ENCODE measurements at places on chromosomes 5 and 9. TPM values are rescaled to one million over a fixed set of nuclear protein-coding genes. Genes with fewer than 3 reads are reported as not detected.

Gene NME5
- 5.3 TPM for total RNA-seq

Gene PDLIM4
- 1.7 TPM for total RNA-seq

Gene HTR1A
- total RNA-seq: not detected

Gene BRD3OS
- total RNA-seq: 70.6 TPM

Gene SLC23A1
- total RNA-seq: not detected

Gene CHSY3
- total RNA-seq: 0.76 TPM

Gene TYRP1
- total RNA-seq: not detected

DNA sequence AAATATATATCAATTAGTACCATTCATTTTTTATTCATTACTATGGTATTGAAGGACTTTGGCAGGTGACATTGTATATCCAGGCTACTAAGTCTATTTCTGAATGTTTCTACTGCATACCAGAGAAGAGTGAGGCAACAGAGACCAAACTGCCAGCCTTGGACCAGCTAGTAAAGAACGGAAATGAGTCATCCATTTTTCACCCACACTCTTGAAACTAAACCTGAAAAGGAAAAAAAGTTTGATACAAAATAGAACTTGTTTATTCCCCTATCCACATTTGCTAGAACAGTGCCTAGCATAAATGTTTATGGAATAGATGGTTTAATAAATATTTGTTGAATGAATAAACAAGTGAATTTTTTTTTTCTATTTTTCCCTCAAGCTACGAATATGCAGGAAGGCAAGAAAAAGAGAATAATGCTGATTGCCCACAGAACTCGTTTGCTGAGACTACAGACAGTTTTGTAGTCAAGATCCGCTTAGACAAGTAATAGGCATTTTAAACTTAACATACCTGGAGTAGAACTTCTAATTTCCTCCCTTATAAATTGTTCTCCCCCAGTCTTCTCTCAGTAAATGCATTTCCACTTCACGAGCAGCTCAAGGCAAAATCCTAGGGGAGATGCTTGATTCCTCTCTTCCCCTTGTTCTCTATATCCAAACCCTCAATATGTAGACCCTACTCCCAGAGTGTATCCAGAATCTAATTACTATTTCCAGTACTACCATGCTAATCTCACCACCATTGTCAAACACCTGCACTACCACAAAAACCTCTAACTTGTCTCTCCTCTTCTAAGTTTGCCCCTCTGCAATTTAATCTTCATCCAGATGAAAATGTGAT is 146.2 kb upstream of the RASA1 start:
- H3K36me3 ChIP-seq: no peaks in the 10 kb centered on the region
- H3K4me1 ChIP-seq: no peaks in the 10 kb centered on the region
- H3K27ac ChIP-seq: no peak overlapping the region
- no peaks in the 10 kb centered on the region for H3K27me3 ChIP-seq

DNA sequence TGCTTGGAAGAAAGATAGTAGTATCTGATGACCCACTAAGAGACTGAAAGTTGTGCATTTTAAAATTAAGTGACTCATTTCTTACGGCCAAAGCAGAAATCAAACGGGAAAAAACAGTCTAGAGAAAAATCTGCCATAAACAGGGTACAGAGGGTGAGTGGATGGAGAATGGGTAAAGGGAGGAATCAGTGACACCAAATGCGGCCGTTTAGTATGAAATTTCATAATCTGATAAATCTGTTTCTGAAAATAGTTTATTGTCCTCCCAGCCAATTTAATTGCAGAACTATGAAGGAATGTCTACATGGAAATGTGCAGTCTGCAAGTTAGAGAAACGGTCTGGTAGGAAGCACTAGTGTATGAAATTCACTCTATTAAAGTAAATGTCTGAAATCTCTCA is 39.5 kb downstream of the ADAMTS12 start:
- no peaks in the 10 kb centered on the region for H3K36me3 ChIP-seq
- H3K4me1 ChIP-seq: no peaks in the 10 kb centered on the region
- peak overlapping the region; percentile 70 for H3K27ac ChIP-seq
- no peak for DNase-seq
- no peak overlapping the region for H3K4me3 ChIP-seq
- H3K27me3 ChIP-seq: no peaks in the 10 kb centered on the region

DNA sequence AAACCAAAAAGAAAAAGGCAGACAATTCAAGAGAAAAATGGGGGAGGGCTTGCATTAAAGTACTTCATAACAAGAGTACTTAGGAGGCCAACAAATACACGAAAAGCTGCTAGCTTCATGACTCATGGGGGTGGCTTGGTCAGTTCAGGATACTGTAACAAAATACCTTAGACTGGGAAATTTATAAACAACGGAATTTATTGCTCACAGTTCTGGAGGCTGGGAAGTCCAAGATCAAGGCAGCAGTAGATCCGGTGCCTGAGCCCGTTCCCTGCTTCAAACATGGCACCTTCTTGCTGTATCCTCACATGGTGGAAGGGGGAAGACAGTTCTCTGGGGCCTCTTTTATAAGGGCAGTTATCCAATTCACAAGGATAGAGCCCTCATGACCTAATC is 111.4 kb downstream of the C9orf50 start:
- no peaks in the 10 kb centered on the region for H3K36me3 ChIP-seq
- no peak overlapping the region for H3K4me3 ChIP-seq
- no peak overlapping the region for H3K27ac ChIP-seq
- DNase-seq: no peak
- no peaks in the 10 kb centered on the region for H3K27me3 ChIP-seq

GRCh38 chr9:136787690-136788400 is 3.3 kb upstream of the TMEM141 start:
- no peaks in the 10 kb centered on the region for H3K36me3 ChIP-seq
- no peak overlapping the region for H3K27ac ChIP-seq
- no peaks in the 10 kb centered on the region for H3K27me3 ChIP-seq
- peaks cover 5% of the 10 kb centered on the region for H3K4me1 ChIP-seq
- peak; percentile 64 for DNase-seq
- no peak overlapping the region for H3K4me3 ChIP-seq

GRCh38 chr5:176429972-176430371 is 13.6 kb upstream of the CLTB start:
- H3K27me3 ChIP-seq: no peaks in the 10 kb centered on the region
- H3K4me3 ChIP-seq: no peak overlapping the region
- H3K36me3 ChIP-seq: no peaks in the 10 kb centered on the region
- H3K27ac ChIP-seq: no peak overlapping the region

- no peak overlapping the region for H3K27ac ChIP-seq
- no peak for DNase-seq
- no peaks in the 10 kb centered on the region for H3K27me3 ChIP-seq
- H3K4me1 ChIP-seq: peaks cover 19% of the 10 kb centered on the region
- H3K36me3 ChIP-seq: no peaks in the 10 kb centered on the region
Observed at GRCh38 chr5:36870399-36871040, 6.0 kb upstream of the NIPBL start.

DNA sequence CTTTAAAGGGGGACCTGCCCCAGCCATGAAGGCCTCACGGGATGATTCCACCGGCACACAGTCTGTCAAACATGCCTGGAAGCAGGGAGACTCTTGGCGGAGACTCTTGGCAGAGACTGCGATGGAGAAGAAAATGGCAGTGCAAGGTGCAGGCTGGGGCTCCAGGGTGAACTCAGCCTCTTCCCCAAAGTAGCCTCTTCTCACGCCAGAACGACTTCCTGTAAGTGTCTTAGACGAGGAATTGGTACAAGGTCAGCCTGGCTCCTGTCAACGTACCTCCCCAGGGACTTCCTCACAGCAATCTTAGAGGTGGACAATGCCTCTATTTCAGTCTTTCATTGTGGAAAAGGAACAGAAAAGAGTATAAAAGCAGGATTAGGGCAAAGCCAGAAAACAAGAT is 109.3 kb downstream of the UGCG start:
- H3K27me3 ChIP-seq: no peaks in the 10 kb centered on the region
- H3K4me1 ChIP-seq: no peaks in the 10 kb centered on the region
- H3K4me3 ChIP-seq: no peak overlapping the region
- no peak for DNase-seq

GRCh38 chr5:82158755-82159413 is 119.3 kb downstream of the RPS23 start:
- no peak for DNase-seq
- no peaks in the 10 kb centered on the region for H3K4me1 ChIP-seq
- no peak overlapping the region for H3K27ac ChIP-seq
- H3K27me3 ChIP-seq: no peaks in the 10 kb centered on the region

- DNase-seq: no peak
- H3K4me1 ChIP-seq: no peaks in the 10 kb centered on the region
Observed at GRCh38 chr5:96483878-96484277, 50.8 kb upstream of the PCSK1 start.

DNA sequence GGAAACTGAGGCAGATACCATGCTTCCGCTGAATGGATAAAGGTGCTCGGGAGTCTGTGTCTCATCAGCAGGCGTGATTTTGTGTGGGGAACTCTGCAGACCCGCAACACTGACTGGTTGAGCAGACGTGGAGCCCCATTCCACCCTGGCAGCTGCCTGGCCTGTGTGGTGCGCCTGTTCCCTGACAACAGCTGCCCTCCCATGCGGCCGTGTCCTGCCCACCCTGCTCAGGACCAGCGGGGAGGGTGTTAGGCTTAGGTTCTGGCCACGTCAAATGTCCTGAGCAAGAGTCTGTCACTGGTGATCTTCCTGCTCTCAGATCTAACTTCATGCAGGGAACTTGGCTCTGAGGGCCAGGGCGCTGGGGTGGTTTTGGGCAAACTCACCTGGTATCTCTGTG is 417.7 kb upstream of the IRX4 start:
- no peaks in the 10 kb centered on the region for H3K36me3 ChIP-seq
- no peaks in the 10 kb centered on the region for H3K4me1 ChIP-seq
- no peak for DNase-seq
- no peak overlapping the region for H3K4me3 ChIP-seq
- no peak overlapping the region for H3K27ac ChIP-seq
- H3K27me3 ChIP-seq: no peaks in the 10 kb centered on the region

DNA sequence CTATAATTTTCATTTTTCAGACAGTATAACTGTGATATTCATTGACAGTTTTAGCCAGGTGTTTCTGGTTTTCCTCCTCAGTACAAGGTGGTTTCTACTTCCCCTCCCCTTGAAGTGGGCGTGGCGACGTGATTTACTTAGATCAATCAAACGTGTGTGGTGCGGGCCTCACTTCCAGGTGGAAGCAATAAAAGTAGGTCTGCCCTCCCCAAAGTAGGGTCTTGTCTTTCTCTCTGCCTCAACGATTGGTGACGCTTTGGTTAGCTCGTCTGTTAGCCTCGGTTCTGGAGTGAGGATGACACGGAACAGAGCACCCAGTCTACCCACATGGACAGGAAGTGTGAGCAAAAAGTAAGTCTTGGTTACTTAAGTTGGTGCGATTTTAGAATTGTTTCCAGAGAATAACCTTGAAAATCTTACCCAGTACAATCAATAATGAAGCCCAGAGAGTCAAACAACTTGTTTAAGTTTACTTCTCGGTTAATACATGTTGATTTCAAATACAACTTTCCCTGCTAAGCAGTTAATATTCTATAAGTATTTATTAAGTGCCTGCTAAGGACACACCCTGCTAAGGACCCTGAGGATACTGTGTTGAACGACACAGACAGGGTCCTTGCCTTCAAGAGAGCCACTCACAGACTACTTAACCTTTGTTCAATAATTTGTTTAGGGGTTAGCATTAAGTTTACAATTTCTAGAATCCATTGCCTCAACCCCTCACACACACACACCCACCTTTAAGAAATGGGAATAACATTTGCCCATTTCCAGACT is 48.4 kb downstream of the COX7C start:
- H3K4me1 ChIP-seq: no peaks in the 10 kb centered on the region
- H3K4me3 ChIP-seq: no peak overlapping the region
- no peak for DNase-seq
- H3K36me3 ChIP-seq: no peaks in the 10 kb centered on the region

DNA sequence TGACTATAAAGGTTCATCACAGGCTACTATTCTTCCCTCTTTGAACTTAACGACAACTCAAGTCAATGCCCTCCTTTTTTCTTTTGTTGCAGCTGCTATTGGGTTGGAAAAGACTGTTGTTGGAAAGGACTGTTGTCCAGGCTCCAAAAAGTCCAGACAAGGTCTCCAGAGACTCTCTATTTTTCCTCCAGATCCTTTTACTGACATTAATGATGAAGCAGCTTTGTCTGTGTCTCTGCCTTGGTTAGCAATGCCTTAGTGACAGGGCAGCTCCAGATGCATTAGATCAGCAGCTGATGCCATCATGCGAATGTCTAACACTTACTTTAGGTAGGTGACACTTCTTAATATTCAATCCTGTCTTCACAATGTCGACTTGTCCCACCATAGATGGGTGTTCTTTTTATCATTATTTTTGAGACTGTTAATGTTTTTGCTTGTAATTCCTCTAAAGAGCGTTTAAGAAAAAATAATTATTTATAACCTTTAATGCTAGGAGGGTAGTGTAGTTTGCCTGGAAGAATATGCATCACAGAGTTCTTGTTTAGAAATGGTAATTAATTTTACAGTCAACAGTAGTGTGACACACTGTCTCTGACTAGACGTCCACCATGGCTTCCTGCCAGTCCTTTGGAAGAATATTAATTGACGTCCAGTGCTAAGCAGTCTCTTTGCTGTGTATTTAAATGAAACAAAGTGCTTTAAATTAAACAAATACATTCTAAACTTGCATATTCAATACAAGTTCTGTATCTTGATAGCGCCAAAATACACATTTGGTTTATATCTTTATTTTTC is 492.2 kb downstream of the NR2F1-AS1 start:
- DNase-seq: no peak
- H3K27me3 ChIP-seq: no peaks in the 10 kb centered on the region
- no peaks in the 10 kb centered on the region for H3K4me1 ChIP-seq
- no peaks in the 10 kb centered on the region for H3K36me3 ChIP-seq
- no peak overlapping the region for H3K27ac ChIP-seq

- H3K27me3 ChIP-seq: no peaks in the 10 kb centered on the region
- peaks cover 16% of the 10 kb centered on the region for H3K4me1 ChIP-seq
- H3K36me3 ChIP-seq: no peaks in the 10 kb centered on the region
- no peak overlapping the region for H3K27ac ChIP-seq
Observed at GRCh38 chr9:127392166-127392565, 4.8 kb upstream of the SLC2A8 start.

- H3K27ac ChIP-seq: no peak overlapping the region
- no peak for DNase-seq
- no peak overlapping the region for H3K4me3 ChIP-seq
- H3K27me3 ChIP-seq: no peaks in the 10 kb centered on the region
Observed at GRCh38 chr5:116652903-116653302, 78.3 kb upstream of the SEMA6A start.

- H3K27ac ChIP-seq: no peak overlapping the region
- no peak for DNase-seq
- peaks cover 10% of the 10 kb centered on the region for H3K4me1 ChIP-seq
- no peaks in the 10 kb centered on the region for H3K27me3 ChIP-seq
Observed at GRCh38 chr5:143244990-143245389, 158.5 kb downstream of the NR3C1 start.

DNA sequence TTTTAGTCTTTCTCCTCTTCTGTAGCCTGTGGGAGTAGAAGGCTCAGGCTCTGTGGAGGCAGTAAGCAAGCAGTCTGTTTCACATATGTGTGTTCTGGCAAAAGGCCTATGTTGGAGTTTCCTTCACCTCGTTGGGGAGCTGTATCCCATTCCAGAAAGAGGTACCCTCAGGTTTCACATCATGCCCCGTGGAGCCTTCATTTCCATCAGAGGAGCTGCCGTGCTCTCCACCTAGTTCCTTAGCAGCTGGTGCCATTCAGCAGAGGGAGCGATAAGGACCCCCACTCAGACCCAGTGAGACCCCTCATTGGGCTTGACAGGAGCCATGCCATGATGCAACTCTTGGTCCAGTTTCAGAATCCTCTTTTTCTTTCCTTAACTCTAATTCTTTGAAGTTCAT is 50.6 kb upstream of the ANGPTL2 start:
- no peaks in the 10 kb centered on the region for H3K36me3 ChIP-seq
- no peak overlapping the region for H3K4me3 ChIP-seq
- no peak overlapping the region for H3K27ac ChIP-seq
- no peaks in the 10 kb centered on the region for H3K27me3 ChIP-seq
- H3K4me1 ChIP-seq: no peaks in the 10 kb centered on the region
- no peak for DNase-seq
